Activated gamma-delta T cell treated with anti-CD3 and anti-CD28 coated beads, Interleukin-2, amount 50 U/mL, for 16 hours (primary cell): ENCODE measurements at places on chromosomes 1 and 21.

DNA sequence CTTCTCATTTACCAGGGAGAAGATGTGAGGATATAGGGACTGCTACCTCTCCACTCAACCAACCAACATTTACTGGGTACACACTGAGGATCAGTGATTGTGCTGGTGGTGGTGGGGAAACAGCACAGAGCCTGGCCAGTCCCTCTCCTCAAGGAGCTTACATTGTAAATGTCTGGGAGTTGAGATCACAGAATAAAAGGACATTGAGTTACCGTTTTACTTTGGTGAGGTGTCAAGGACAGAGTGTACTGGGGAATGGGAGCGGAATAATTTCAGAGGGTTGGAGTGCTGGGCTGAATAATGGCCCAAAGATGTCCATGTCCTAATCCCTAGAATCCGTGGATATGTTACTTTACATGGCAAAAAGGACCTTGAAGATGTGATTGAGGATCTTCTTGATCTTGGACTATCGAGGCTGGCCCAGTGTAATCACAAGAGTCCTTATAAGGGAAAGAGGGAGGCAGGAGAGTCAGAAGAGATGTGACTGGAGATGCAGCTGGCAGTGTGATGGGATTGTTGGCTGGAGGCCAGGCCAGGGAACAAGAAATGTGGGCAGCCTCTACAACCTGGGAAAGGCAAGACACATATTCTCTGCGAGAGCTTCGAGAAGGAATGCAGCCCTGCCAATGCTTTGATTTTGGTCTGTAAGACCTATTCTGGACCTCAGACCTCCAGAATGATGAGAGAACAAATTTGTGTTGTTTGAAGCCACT is 26.6 kb upstream of the RWDD3 start:
- no peak for DNase-seq

DNA sequence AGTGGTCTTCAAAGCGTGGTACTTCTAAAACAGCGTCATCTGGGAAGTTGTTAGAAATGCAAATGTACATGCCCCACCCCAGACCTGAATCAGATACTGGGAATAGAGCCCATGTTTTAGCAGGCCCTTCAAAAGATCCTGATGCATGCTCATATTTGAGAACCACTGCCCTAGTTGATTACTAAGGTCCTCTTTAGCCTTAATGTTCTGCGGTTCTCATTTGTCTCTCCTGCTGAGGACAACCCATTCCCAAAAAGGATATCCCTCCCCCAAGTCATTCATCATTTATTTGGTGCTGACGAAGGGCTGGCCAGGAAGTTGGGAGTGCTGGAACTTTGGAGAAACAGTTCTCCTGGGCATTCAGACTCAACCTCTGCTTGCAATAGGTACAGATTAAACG is 92.4 kb upstream of the RALGPS2 start:
- DNase-seq, result no peak

- DNase-seq, result no peak
Observed at GRCh38 chr1:93591676-93592550, 89.7 kb downstream of the BCAR3 start.

DNA sequence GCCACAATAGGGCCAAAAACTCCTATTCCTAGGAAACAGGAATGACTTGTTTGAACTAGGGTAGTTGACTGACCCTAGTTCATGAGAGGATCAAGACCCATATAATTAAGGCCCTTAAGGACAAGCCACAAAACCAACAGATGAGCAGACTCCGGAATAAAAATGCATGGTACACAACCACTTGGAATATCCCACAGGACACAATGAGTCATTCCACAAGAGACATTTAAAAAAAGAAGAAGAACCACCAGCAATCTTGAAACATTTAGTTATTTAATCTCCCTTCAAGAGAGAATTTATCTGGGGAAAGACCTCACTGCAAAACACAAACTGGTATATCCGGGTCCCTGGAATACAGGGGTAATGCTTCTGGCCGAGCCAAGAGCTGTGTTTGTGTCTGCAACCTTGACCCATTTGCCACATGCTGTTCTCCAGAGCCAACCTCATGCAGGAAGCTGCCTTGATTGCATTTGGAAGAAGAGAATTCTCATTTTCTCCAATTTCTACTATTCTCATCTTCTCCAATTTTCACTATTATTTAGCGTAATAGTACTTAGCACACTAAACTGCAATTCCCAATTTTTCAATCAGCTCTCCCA is 135.5 kb downstream of the TGFBR3 start:
- no peak for DNase-seq

- no peak for DNase-seq
Observed at GRCh38 chr1:164867590-164867989, 308.6 kb downstream of the PBX1 start.

DNA sequence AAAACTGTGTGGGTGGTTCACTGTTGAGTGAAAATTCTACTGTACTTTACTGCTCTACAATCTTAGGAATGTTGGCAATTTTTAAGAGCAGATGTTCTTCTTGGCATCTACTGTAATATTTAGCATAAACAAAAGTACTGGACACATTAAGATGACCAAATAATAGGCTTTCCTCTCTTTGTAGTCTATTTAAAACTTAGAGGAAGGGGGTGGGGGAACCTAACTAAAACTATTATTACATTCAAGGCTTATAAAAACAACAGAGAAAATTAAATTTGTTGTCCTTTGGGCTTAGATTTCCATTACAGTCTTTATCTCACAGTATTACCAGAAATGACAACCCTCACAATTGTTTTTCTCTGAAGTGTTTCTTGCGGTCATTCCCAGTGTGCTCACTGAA is 181.2 kb downstream of the PLPPR4 start:
- no peak for DNase-seq

GRCh38 chr1:244636488-244637259 is 16.3 kb upstream of the DESI2 start:
- no peak for DNase-seq

GRCh38 chr1:10795276-10796021 is 997 bp downstream of the CASZ1 start:
- DNase-seq, result no peak

DNA sequence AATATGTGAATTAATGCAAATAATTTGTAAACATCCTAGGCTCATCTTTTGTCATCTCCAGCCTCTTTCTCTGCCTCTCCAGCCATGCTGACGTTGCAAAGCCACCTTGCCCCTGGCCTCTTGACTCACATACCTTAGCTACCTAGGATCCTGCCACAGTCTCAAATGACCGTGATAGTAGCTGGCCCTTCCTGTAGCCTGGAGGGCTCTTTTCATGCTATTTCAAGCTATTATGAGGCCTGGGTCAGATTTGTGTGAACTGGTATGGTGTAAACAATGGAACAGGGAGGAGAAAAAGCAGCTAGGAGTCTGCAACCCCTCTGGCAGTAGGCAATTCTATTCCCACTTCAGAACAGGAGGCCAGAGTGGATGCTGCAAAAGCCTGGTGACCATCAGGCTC is 337.7 kb downstream of the DISC1 start:
- DNase-seq, result no peak

GRCh38 chr21:14869984-14870852 is 194.6 kb downstream of the NRIP1 start:
- DNase-seq, result no peak

- DNase-seq, result no peak
Observed at GRCh38 chr1:67618285-67619018, 66.5 kb upstream of the GADD45A start.

DNA sequence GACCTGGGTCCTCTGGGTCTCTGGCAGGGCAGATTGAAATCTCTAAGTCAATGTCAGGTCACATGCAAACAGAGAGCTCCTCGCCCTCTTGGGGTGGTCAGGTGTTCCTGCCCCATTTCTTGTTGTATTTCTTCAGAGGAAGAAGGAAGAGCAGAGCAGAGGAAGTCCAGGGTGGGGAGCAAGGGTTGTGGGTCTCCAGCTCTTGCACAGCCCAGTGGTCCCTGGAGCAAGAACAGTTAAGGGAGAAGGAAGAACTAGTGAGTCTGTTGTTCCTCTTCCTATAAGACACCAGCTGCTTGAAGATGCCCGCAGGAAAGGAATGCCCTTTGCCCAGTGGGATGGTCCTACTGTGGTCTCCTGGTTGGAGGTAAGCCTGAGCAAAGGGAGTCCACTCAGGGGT is 26.3 kb downstream of the MYOG start:
- DNase-seq, result no peak

DNA sequence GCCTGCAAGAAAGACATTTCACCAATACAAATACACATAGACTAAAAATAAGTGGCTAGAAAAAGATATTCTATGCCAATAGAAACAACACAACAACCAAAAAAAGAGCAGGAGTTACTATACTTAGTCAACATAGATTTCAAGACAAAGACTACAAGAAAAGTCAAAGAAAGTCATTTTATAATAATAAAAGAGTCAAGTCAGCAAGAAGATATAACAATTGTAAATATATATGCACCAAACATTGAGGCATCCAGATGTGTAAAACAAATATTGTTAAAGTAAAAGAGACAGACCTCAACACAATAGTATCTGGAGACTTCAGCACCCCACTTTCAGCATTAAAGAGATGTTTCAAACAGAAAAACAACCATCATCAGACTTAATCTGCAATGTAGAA is 104.6 kb downstream of the AMY1C start:
- no peak for DNase-seq

- no peak for DNase-seq
Observed at GRCh38 chr1:94215955-94216354, 21.4 kb downstream of the ARHGAP29 start.

GRCh38 chr1:13513895-13514546 is at the start of gene LRRC38:
Gene LRRC38, minus strand, starts transcription at chr1:13514003. Its CDS starts 410 bp downstream, at chr1:13513593.
- DNase-seq, result no peak

DNA sequence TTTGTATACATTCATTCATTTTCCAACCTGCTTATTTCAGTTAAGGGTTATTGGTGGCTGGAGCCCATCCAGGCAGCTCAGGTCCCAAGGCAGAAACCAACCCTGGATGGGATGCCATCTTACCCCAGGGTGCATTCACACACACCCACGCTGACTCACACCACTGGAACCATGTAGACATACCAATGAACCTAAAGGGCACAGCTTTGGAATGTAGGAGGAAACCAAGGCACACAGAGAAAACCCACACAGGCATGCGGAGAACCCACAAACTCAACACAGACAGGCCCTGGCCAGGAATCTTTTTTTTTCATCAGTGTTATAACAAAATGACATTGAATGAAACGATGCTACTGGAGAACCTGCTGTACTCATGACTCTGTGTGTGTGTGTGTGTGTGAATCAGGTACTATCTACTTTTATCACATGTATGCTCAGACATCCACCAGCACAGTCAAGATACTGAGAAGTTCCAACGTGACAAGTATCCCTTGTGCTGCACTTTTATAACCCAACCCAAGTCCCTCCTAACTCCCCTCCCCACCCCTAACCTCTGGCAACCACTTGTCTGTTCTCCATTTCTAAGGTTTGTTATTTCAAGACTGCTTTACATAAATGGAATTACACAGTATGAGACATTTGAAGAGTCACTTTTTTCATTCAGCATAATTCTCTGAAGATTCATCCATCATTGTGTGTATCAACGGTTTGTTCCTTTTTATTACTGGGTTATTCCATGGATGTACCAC is 286.8 kb upstream of the PLD5 start:
- no peak for DNase-seq

DNA sequence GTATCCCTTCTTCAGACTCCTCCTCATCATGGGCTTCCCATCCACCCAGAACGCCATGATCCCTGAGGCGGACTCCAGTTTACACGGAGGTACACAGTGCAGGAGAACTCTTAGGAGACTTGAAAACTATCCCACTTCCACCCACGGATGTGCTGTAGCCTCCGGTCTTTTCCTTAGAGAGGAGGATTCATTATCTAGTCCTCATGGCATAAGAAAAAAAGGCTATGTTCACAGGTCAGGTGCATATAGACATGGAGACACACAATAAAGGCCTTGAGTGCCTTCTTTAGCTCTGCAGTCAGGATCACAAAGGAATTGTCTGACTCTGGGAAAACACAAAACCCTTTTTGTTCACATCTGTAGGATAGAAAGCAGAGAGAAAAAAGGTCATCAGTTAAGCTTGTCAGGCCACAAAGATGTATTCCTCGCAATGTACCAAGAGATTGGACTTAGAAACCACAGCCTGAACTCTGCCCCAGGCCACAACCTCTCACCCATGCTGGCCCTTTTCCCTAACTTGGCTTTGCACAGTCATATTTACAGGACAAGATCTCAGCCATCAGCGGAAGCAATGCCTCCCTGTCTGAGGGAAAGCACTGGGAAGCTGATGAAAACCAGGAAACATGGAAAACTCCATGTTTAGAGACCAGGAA is 9.0 kb downstream of the CRP start:
- no peak for DNase-seq

GRCh38 chr1:170707959-170708655 is 44.2 kb downstream of the PRRX1 start:
- DNase-seq, result no peak

DNA sequence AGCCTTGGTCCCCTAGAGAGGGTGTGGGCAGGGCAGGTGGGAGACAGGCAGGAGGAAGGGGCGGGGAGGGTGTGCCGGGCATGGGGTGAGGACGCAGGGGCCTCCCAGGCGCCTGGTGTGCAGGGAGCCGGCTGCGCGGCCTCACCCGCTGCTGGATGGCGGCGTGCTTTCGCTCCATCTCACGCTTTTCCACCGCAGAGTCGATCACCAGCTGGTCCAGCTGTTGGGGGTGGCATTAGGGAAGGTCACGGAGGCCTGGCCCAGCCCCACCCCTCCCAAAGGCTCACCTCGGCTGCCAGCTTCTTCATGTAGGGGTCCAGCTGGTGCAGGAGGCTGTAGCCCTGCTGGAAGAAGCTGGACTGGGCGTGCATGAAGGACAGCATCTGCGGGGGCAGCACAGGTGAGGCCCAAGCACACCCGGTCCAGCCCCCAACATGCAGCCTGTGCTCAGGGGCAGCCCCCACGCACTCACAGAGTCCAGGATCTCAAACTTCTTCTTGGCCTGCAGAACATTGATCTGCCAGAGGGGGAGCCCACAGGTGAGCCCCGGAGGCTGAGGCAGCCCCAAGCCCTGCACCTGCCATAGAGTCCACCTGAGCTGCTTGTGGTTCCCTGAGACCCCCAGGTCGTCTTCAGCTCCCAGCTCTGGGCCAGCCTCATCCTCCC is 7.9 kb downstream of the ACAP3 start:
- no peak for DNase-seq

GRCh38 chr1:56527548-56528302 is 51.6 kb downstream of the PLPP3 start:
- DNase-seq, result no peak

GRCh38 chr1:160206421-160207117 is 1.4 kb downstream of the PEA15 start:
- no peak for DNase-seq

DNA sequence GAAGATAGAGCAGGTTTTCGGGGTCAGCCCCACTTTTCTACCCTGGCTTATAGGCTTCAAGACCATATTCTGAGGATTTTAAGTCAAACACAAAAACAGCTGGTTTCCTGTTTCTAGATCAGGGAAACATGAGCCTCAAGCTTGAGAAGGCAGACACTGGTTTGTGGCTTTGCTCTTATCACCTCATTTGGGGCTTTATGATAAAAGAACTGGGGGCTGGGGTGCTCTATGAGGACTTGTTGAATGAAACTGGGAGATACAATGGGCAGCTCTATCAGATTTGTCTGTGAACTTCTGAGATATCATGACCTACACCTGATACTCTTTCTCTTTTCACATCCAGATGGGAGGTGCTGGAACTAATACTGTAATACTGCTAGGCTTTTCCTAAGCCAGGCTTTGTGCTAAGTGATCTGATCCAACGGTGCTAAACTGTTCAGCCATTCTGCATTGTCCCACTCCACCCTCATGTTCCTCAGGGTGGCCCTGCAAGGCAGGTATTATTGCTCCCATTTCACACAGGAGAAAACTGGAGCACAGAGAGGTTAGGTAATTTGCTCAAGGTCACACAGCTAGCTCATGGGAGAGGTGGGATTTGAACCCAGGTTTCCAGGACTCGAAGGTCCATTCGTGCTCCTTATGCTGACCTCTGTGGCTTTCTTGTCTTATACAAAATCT is 6.6 kb downstream of the AJAP1 start:
- DNase-seq, result no peak
